ENCODE measurements at places on chromosomes 7 and 10.
A peak's percentile ranks its signal among the peaks of the same experiment; 100 is the strongest.

DNA sequence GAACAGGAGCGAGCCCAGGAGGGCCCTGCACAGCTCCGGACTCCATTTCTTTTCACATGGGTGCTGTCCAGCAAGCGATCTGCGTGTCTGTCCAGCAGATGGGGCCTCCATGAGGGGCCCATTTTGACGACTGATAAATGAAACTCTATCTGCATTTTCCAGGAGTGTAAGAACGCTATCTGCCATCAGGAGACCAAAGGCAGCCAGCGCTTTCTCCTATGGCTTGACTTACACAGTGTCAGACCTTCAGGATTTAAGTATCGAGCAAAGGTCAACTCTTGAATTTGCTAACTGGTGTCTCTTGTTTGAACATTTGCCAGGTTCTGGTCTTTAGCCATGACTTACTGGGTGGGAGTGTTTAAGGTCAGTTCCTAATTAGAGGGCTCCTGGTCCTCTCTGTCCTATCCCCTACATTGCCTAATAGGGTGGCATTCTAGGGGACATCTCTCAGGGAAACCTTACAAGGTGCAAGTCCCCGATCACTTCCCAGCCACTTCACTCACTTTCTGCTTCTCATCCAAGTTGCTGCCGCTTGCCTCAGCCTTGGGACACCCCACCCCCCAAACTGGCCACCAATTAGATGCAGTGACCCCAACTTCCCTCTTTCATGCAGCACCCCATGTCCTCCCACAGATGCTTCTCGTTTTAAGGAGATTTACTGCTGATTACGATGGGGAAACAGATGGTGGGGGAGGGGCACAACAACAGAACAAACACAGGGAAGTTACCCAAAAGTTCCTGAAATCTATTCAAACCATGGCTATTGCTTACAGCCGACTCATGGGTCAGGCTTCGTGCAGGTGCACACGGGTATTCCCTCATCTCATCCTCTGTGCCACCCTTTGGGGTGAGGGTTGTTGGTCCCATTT is 20.0 kb downstream of the VSIR start:
- DNase-seq, result no peak

DNA sequence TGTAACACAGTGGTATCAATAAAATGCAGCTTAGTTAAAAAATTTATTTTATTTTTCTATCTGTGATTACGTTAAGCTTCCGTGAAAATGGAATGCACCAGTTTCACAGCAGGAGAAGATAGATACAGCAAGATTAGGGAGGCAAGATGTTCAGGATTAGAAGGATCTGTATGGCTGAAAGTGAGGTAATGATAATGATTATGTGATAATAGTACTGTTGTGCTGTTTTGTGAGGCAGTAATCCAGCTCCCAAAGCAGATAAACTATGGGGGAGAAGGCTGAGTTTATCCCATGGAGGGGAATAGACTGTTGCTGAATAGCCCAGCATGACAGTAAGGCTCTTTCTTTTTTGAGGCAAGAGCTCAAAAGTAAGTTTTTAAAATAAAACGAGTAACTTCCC is 216.1 kb upstream of the PRPS1L1 start:
- no peak for DNase-seq

DNA sequence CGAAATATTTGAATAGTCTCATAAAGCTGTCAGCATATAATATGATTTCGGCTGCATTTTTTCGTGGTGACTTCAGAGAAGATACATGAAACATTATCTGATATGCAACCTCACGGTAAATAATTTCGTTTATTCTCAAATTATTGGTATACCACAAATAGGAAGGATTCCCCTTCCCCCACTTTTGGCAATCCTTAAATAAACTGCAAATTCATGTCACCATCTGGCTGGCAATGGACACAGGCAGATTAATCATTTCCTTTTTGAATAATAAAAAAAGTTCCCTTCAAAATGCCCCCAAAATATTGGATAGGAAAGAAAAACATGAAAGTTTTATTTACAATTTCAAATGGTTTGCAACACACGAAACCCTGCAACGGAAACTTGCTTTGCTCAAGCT is 234.5 kb upstream of the MEOX2 start:
- no peak for DNase-seq

- no peak for DNase-seq
These were observed 23.3 kb downstream of the AP5Z1 start for GRCh38 chr7:4798706-4799235.

- DNase-seq, result no peak
These were observed 37.0 kb downstream of the CCSER2 start for GRCh38 chr10:84365335-84365881.

DNA sequence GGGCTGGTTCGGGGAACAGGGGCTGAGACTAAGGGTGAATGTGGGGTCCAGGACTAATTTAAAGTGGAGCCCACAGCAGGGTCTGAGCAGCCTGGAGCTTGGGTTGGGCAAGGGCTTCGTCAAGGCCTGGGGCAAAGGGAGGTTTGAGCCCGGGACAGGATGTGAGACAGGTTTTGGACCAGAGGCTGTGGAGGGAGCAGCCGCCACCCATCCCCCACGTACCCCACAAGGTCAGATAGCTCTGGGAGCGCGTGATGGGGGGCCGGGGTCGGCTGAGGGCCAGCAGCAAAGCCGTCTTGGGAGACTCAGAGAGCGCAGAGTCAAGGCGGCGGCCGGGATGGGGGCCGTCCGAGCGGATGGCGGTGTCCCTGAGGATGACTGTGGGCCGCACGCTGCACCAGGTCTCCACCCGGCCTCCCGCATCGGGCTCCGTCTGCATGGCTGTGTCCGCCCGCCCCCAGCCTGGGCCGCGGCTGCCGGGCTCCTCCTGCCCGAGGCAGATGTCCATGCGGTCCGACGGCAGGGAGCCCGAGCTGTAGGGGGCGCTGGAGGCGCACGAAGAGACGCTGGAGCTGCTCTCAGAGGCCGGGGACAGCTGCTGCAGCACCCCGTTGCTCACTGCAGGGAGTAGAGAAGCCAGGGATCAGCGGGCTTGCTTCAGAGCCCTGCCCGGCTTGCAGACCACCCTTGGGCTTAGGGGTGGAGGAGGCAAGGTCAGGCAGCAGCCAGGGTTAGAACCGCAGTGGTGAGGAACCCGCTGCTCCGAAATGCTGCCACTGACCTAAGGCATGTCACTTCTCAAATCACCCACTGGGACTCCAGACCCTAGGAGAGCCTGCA is 12.1 kb downstream of the PDZD7 start:
- peak; percentile 67 for DNase-seq

DNA sequence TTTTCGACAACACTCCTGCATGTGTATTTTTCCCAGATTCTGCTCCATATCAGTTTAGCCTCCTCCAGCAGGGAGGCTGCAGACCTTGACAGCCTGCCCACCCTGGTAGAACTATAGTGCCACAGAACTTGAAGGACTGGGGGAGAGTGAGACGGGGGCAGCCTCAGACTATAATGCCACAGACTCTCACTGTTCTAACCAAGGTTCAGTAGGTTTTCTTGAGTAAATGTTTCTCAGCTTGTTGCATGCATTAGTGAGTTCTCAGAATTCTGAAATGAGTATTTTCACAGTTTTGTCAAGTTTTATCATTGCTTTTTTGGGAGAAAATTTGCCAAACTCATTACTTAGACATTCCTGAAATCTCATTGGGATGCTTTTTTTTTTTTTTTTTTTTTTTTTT is 95.9 kb downstream of the ZNRF2 start:
- no peak for DNase-seq

DNA sequence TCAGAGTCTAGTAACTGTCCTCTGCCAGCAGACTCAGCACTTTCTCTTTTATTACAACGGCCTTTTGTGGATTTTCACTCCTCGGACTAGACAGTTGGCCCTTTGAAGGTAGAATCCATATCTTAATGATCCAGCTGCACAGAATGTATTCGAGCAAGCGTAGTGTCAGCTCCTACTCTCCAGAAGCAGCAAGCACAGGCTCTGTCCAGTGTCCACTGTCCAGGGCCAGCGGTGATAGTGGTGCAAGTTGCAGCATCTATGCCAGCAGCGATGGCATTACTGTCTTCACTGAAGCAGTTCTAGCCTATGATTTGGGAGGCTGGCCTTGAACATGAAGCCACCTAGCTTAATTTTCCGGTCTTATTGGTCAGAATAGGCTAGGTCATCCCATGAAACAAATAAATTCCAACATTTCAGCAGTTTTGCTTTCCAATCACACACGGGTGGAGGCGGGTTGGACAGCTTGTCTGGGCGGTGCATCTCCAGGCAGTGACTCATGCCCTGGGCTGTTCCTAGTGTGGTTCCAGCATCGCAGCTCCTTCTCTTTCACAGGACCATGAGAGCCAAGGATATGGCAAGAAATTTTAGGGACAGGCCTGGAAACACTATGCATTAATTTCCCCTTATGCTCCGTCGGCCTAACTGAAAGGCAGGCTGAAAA is 108.6 kb upstream of the KCNMA1 start:
- no peak for DNase-seq

GRCh38 chr7:3301449-3301731 is 338 bp downstream of the SDK1 start:
- DNase-seq, result no peak

GRCh38 chr10:48461623-48462481 is 143.0 kb downstream of the ARHGAP22 start:
- no peak for DNase-seq

GRCh38 chr10:3806603-3807002 is 21.6 kb upstream of the KLF6 start:
- no peak for DNase-seq

GRCh38 chr7:78779788-78780187 is 673.7 kb downstream of the MAGI2 start:
- DNase-seq, result no peak

GRCh38 chr10:70041016-70041415 is 11.6 kb upstream of the MACROH2A2 start:
- no peak for DNase-seq

DNA sequence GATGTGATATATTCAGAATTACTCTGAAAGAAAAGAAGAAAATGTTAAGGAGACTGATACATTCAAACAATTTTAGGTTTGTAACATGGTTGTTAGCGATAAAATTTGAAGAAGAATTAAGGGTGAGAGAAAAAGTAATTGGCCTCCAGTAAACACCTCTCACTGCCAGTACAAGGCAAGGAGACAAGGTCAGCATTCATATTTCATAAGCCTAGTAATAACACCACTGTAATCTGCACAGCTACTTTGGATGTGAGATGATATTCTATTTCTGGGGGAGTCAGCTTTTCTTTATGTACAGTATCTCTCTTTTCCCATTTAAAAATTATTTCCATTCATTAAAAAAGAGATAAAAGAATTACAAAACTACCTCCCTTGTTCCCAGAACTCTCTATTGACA is 621.1 kb downstream of the NRG3 start:
- no peak for DNase-seq

- no peak for DNase-seq
These were observed 183.2 kb downstream of the AUTS2 start for GRCh38 chr7:69781412-69781846.

DNA sequence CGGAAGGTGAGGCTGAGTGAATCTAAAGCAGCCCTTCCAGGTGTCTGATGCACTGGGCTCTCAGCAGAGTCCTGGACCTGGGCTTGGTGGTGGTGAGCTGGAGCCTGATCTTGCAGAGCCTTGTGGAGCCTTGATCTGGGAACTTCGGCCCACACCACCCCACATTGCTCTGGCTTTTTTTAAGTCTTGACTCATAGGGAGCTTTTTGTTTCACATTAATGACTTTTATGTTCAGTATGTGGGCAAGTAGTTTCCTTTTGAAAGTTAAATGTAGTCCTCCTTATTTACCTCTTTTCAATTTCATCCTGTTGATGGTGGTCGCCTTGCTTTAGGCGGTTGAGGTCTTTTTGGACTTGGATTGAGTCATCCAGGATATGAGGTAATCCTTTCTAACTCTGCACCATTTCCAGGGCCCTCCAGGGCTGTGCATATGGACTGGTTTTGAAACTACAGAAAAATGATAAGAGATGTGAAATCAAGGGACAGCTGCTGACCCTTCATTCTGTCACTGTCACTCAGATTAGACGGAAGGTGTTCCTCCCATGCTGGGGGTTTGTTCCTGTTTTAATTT is 2.9 kb upstream of the NRAP start:
- DNase-seq, result peak; percentile 49

GRCh38 chr7:99499371-99499720 is 735 bp downstream of the ZNF394 start:
- no peak for DNase-seq

GRCh38 chr7:11192506-11192905 is 218.8 kb downstream of the PHF14 start:
- DNase-seq, result no peak

DNA sequence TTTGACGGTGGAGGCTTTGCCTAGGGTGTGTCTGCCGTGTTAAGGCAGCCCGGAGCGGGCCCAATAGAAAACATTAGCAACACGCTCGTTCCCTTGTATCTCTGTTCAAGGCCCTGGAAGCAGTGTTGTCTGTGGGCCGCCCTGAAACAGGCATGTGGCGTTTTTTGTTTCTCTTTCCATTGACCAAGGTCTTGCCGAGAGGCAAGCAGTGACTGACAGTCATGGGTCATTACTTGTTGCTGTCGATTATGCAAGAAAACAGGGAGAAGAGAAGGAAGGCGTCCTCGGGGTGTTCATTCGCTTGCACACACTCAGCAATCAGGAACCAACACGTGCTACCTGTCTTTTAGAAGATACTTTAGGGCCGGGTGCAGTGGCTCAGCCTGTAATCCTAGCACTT is 92.5 kb downstream of the EZH2 start:
- DNase-seq, result no peak

GRCh38 chr7:116150588-116150987 is 59.8 kb upstream of the TES start:
- peak; percentile 47 for DNase-seq

DNA sequence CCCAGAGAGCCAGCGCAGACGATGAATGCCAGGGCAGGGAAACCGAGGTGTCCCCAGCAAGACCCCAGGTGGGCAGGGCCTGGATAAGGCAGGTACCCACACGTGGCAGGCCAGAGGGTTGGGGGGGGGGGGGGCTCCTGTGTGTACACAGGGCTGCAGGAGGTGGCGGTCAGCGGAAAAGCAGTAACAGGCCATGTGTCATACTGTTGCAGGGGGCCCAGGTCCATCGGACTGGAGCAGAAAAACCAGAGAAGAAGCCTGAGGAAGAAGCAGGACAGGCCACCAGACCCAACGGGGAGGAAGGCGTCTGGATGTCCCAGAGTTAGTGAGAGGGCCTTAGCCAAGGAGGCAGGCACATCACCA is 116.3 kb downstream of the MAD1L1 start:
- no peak for DNase-seq

DNA sequence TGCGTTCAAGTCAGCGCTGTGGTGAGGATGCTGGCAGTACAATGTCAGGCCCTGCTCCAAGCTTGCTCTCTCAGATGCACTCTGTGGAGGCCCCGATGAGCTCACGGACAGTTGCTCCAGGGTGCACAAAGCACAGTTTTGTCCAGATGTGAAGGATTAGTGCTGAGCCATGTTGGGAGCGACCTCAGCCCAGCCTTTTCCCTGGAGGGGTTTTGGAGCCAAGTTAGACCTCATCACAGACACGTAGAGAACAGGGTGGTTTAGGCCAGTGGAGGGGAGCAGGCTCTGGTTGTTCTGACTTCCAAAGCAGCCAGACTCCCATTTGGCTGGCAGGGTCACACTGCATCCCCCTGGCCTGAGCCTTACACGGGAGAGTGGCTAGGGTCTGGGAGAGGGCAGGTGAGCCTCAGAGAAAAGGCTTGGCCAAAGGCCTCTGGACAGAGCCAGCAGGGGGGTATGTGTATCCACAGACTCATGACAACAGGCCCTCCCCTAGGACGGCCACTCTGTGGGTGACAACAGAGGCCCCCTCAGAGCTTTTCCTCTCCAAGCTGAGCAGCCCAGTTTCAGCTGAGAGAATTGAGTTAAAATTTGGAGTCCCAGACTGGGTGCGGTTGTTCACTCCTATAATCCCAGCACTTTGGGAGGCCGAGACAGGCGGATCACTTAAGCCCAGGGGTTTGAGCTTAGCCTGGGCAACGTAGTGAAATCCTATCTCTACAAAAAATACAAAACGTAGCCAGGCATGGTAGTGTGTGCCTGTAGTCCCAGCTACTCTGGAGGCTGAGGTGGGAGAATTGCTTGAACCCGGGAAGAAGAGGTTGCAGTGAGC is 4.7 kb downstream of the PLAC9 start:
- no peak for DNase-seq

Data from GM06990 (cell line).